ENCODE measurements at places on chromosomes 6 and 20.

- no peak for DNase-seq
These were observed 180.5 kb downstream of the SLC16A10 start for GRCh38 chr6:111267764-111268333.

- DNase-seq = peak; percentile 42
These were observed 38.1 kb downstream of the GNAS start for GRCh38 chr20:58890518-58891085.

DNA sequence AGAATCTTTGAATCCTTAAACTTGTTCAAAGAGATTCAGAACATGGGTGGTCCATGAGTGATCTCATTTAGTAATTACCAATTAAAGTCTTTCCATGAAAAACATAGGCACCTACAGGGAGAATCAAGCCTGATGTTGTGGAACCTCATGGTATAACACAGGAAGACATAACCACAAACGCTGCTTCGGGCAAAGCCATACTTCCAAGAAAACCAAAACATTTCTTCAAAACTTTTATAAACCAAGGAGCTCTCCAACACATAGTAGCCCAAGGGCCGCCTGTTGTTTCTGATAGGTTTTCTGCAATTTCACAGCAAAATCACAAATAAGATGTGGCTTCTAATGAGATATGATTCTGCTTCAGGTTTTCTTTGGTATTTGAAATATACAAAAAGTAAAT lies 2.5 kb downstream of the CHD6 start:
- no peak for DNase-seq

GRCh38 chr20:12715991-12716680 lies 292.6 kb upstream of the SPTLC3 start:
- DNase-seq = no peak

- no peak for DNase-seq
These were observed 160.2 kb downstream of the NFATC2 start for GRCh38 chr20:51382111-51382985.

GRCh38 chr6:166629628-166630027 lies 2.6 kb upstream of the RPS6KA2 start:
- no peak for DNase-seq

All from nucleus accumbens (tissue), 56 donors.